ENCODE measurements at places on chromosomes 3 and 15.

GRCh38 chr3:171561596-171562323 lies 101.6 kb upstream of the TNIK start:
- no peak for DNase-seq

GRCh38 chr3:56309465-56309864 lies 158.8 kb downstream of the ERC2 start:
- no peak for DNase-seq

DNA sequence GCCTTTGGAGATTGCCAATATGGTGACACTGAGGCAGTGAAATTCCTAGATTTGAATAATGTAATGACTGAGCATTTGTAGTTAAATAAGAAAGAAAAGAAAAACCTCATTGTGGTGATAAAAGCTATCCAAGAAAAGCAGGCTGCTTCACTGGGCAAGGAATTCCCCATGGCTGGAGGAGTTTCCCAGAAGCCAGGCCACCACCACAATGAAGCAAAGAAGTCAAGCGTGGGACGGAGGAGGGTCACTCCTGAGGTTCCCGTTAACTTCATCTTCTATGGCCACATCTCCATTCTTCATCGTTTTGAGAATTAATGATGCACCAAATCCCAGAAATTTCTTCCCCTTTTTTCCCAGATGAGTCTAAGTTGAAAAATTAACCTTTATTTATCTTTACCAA lies 185.8 kb upstream of the BCL6 start:
- no peak for DNase-seq

- no peak for DNase-seq
These were observed 27.8 kb upstream of the AP4E1 start for GRCh38 chr15:50880651-50881114.

- no peak for DNase-seq
These were observed 128.5 kb downstream of the LSAMP start for GRCh38 chr3:116316771-116317170.

DNA sequence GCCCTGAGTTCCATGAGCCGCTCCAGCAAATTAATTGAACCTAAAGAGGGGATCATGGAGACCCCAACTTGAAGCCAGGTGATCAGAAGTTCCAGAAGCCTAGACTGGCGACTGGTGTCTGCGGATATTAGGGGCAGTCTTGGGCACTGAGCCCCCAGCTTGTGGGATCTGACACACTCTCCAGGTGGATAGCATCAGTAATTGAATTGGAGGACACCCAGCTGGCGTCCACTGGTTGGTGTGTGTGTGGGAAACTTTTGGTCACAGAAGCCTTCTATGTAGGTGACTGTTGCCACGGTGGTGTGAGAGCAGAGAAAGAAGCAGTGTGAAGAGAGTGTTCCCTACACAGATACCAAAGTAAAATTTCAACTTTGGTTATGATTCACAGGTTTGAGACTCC lies 106.0 kb upstream of the ADPGK start:
- no peak for DNase-seq
